ENCODE measurements at places on chromosomes 1 and 21.

DNA sequence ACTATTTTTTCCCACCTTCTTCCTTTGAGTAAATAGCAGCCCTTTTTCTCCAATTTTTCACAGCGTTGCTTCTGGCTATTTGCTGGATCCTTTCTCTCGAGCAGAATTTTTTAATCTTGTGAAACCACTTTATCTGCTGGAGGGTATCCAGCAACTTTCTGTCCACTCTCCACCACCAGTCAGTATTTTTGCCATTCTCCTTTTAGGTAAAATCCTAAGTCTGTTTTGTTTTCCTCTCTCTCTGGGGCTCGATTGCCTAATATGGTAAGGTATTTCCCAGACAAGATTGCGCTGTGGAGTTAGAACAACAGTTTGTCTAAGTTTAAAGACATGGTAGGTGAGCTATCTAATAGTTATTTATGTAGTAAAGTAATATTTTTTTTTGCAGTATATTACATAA lies 156.9 kb downstream of the PPP1R12B start:
- DNase-seq, result no peak

- peak; percentile 43 for DNase-seq
Observed at GRCh38 chr1:237701534-237701933, 189.2 kb downstream of the ZP4 start.

DNA sequence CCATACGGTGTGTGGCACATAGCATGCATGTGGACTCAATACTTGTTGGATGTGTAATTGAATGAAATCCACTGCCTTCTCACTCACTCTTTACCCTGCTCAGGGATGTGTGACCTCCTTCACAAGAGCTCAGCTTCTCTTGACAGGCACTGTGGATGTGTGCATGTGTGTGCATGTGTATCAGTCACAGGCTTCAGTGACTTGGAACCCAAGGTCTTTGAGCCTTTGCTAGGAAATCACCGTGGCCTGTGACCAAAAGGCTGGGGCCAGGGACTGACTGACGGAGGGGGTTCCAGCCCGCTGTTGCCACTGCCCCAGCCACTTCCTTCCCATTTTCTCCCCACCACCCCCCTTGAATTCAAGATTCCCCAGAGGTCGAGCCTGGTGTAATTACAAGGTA lies 144.4 kb upstream of the POU3F1 start:
- no peak for DNase-seq

- DNase-seq, result peak; percentile 46
Observed at GRCh38 chr1:235105051-235106043, 23.3 kb downstream of the TOMM20 start.

- DNase-seq, result no peak
Observed at GRCh38 chr1:32393832-32394140, 455 bp downstream of the BSDC1 start.

DNA sequence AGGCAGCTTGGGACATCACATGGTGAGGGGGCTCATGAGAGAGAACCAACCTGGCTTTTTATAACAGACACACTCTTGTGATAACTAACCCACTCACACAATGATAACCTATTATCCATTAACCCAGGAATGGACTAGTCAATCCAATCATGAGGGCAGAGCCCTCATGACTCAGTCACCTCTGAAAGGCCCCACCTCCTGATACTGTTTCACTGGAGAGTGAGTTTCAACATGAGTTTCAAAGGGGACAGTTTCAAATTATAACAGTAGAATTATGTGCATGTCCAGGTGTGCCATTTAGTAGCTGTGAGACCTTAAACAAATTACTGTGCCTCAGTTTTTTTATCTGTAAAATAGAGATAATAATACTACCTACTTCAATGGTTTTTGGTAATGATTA lies 47.6 kb upstream of the PPP2R5A start:
- no peak for DNase-seq

DNA sequence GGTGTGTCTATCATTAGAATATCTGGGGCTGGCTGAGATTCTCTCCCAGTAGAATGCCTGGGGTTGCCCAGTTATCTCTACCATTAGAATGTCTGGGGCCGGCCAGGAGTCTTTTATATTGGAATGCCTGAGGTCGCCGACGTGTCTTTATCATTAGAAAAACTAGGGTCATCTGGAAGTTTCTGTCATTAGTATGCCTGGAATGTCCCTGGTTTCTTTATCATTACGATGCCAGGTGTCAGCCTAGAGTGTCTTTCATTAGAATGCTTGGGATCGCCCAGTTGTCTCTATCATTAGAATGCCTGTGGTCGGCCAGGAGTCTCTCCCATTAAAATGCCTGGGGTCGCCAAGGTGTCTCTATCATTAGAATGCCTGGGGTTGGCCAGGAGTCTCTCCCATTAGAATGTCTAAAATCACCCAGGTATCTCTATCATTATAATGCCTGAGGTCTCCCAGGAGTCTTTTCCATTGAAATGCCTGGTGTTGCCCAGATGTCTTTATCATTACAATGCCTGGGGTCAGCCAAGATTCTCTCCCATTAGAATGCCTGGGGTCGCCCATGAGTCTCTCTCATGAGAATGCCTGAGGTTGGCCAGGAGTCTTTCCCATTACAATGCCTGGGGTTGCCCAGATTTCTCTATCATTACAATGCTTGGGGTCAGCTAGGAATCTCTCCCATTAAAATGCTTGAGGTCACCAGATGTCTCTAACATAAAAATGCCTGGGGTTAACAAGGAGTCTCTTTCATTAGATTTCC lies 53.2 kb downstream of the RNF187 start:
- no peak for DNase-seq

GRCh38 chr21:42302076-42302650 lies 13.0 kb downstream of the TFF3 start:
- no peak for DNase-seq

DNA sequence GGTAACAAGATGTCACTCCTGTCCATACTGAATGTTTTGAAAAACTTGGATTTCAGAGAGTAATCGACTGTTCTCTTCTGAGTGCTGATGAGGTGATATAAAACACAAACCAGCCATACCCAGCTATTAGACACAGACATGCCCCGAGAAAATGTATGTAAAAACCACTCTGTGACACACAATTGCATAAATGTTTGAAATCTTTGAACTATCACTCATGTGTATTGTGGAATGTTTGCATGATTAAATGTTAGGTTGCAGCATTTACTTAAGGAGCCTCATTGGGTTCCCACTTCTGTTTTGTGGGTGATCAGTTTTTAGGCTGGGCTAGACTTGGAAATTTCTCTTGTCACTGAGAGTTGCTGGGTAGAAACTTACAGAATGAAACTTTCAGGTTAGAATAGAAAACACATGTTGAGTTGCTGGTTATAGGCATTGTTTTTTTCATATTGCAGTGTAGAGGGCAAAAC lies 270.4 kb upstream of the B3GALT2 start:
- DNase-seq, result no peak

GRCh38 chr21:35664683-35665082 lies 395.6 kb downstream of the SETD4 start:
- DNase-seq, result no peak

DNA sequence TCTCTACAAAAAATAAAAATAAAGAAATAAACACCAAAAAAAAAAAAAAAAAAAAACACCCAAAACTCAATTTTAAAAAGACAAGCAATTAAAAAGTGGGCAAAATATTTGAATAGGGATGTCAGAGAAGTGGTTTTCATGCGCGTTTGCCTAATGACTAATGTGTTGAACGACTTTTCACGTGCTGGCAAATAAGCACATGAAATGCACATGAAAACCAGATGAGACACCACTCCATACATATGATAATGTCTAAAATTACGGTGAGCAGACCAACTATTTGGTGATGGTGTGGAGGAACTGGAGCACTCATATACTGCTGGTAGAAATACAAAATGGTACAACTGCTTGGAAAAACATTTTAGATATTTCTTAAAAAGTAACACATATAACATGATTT lies 39.4 kb upstream of the UHMK1 start:
- DNase-seq, result no peak

DNA sequence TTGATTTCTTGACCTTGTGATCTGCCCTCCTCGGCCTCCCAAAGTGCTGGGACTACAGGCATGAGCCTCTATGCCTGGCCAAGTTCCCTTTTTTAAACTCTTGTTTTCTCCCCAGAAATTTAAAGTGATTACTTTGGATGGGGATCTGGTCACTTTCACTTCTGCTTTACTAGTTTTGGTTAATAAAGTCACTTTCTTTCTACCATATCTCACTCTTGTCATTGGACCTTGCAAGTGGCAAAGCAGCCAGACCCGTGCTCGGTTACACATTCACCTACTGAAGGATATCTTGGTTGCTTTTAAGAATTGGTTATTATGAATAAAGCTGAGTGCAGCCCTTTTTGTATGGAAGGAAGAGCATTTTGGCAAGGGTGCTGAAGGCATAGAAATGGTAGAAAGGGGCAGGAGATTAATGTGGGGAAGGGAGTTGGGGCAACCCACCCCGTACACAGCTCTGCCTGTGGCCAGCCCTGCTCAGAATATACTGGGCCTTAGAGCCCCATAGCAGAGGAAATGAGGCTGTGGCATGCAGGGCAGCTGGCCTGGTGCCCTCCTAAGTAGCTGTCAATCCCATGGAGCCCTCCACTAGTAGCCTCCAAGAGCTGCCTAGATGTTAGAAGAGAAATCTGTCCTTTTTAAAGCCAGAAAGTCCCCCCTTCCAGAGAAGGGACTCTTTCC lies 40.7 kb downstream of the CD2 start:
- no peak for DNase-seq

DNA sequence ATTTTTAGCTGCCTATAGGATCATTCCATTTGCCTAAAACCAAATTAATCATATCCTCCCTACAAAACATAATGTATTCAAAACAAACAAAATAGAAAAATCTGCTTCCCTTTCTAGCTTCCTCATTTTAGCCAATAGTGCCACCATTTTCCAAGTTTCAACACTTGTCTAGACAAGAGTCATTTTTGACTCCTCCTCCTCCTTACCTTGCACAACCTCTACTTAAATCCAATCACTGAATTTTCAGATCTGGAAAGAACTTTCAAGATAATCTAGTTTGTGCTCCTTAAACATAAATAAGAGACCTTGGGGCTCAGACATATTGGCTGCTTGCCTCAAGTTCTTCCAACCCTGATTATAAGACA lies 7.4 kb downstream of the STX6 start:
- DNase-seq, result no peak

GRCh38 chr1:77687519-77687906 lies 5.1 kb upstream of the ZZZ3 start:
- no peak for DNase-seq

- DNase-seq, result no peak
Observed at GRCh38 chr1:223411309-223411708, 18.1 kb downstream of the CCDC185 start.

DNA sequence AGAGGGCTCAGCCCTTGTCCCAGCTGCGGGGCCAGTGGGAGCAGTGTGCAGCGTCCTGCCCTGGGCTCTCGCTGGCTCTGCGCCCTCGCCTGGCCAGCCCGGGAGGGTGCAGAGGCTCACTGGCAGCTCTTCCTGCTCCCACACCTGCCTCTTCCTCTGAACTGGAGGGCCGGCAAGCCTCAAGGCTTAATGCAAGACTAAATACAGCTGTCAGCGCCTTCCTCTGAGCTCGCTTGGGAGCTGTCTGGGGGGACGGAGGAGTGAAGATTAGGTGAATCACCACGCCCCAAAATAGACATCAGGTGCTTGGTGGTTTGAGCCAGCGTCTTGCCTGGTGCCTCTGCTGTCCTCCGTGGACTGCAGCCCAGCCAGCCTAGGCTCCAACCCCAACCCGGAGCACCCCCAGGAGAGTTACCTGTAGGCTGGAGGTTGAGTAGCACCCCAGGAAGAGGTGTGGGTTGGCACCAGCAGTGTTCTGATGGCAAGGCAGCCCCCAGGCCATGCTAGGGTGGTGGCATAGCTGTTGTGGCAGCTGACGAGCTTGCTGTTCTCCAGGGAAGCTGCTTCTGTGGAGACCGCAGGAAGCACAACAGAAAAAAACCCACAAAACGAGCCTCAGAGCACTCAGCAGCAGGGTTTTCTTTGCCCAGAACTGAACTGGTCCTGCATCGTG lies 36.9 kb downstream of the UMODL1 start:
- DNase-seq, result peak; percentile 77

- no peak for DNase-seq
Observed at GRCh38 chr1:10415211-10415930, 14.9 kb upstream of the CENPS start.

- no peak for DNase-seq
Observed at GRCh38 chr1:204349602-204350001, 10.1 kb downstream of the PLEKHA6 start.

- no peak for DNase-seq
Observed at GRCh38 chr1:87151500-87152421, 176.9 kb upstream of the LMO4 start.

DNA sequence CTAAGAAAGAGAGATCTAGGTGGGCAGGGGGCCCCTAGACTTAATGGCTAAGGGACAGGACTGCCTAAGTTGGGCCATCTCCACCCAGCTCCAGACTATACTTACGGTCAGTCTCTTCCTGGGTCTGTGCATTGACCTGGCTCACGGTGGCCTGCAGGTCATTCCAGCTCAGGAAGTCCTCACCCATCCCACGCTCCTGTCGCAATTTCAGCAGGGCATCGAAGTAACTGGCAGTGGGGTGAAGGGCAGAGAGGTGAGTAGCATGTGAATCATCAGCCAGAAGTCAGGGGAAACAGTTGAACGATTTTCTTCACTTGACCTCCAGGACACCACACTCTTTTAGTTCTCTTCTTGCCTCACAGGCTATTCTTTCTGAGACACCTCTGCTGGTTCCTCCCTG lies 20.5 kb downstream of the IQGAP3 start:
- no peak for DNase-seq

DNA sequence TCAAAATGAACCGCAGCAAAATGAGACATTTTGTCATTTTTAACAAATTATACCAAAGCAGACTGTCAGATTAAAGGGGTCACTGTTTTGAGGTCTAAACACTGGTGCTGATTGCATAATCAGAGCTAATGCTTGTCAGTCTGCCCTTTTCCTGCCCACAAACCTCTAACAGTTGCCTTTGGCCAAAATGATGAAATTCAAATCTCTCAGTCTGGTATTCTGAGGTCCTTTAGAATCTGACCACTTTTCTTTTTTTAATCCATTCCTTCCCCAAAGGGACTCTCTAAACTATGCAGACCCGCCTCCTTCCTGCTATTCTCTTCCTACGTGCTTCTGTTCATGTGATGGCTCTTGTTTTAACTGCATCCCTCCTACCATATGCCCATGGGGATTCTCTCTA lies 145.2 kb upstream of the SPATA6 start:
- DNase-seq, result no peak

- no peak for DNase-seq
Observed at GRCh38 chr21:28100366-28100765, 892.3 kb downstream of the LTN1 start.

DNA sequence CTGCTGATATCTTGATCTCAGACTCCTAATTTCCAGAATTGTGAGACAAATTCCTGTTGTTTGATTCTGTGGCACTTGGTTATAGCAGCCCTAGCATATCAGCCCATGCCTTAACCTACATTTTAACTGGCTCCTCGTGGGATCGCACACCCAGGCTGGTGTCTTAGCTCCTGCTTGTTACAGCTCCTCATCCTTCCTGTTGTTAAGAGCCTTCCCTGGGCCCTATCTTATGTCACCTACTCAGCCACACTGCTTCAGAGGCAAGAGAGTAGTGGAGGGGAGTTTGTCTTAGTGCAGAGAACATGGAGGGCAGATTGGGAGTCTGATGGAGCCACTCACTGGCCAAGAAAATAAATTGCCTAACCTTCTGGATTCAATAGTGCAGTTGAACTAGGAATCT lies 131.0 kb downstream of the ROR1 start:
- no peak for DNase-seq

- DNase-seq, result peak; percentile 27
Observed at GRCh38 chr1:160006312-160006940, 25.4 kb downstream of the PIGM start.

GRCh38 chr1:40980068-40980452 lies 564 bp downstream of the CTPS1 start:
- no peak for DNase-seq

GRCh38 chr1:174692313-174692712 lies 244.5 kb downstream of the GPR52 start:
- no peak for DNase-seq

- DNase-seq, result no peak
Observed at GRCh38 chr21:41966041-41966833, 12.4 kb upstream of the C2CD2 start.

Data from NCI-H2029 treated with DMSO at 0.1 percent for 48 hours (cell line).